ENCODE measurements at places on chromosomes 3 and 15.

GRCh38 chr3:141275032-141275422 is 43.4 kb downstream of the PXYLP1 start:
- no peak for DNase-seq

- DNase-seq: no peak
These were observed 24.5 kb downstream of the IQGAP1 start for GRCh38 chr15:90412356-90413194.

DNA sequence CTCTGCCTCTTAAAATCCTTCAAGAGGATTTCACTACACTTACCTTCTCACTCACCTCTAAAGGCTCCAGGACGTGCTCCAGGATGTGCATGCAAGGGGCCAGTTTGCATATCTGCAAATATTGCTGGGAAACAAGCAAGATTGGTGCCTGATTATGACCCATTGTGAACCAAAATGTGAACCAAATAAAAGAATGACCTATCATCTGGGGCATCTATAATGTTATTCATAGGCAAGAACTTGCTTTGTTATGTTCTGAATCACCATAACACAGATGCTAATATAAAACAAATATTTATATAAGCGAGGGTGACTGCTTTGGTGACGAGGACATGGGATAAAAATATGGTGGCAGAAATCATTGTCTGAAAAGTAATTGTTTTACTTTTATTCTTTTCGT is 5.5 kb downstream of the IL12A start:
- DNase-seq: no peak

GRCh38 chr3:185397676-185398075 is 34.7 kb downstream of the MAP3K13 start:
- DNase-seq: no peak

- DNase-seq: no peak
These were observed 82.4 kb downstream of the WWTR1 start for GRCh38 chr3:149575213-149575960.

DNA sequence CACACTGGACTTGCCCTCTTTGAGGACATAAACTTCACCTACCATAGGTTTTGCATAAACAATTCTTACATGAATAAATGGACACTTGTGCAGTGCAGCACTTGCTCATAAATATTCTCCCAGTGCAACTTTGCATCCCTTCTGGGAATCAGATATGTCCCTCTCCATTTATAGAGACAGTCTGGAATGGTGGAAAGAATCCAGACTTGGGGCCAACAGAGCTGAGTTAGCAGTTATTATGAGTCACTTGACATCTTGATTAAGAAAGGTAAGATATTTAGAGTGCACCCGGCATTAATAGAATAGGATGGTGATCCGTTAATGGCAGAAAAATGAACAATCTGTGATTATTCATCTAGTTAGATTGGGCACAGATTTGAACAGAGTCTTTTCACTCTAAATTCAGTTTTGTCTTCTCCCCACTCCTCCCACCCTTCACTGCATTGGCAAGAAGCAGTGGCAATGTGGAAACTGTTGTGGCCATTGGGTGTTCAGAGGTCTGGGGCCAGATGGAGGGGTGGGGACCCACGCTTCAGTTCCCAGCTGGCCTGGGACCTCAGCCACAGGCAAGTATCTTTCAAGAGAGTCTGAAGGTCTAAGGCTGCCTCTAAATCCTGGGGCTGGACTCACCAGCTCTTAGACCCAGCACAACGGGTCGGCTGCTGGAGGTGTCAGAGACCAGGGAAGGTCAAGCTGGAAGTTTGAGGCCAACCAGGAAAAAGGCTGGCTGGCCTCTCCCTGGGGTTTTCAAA is 58.9 kb upstream of the KY start:
- DNase-seq: no peak
